ENCODE measurements at places on chromosomes 12 and 14.

- DNase-seq = no peak
Observed at GRCh38 chr14:58887931-58888330, 250.2 kb downstream of the DACT1 start.

GRCh38 chr14:60839057-60839456 lies 104.5 kb downstream of the MNAT1 start:
- no peak for DNase-seq

DNA sequence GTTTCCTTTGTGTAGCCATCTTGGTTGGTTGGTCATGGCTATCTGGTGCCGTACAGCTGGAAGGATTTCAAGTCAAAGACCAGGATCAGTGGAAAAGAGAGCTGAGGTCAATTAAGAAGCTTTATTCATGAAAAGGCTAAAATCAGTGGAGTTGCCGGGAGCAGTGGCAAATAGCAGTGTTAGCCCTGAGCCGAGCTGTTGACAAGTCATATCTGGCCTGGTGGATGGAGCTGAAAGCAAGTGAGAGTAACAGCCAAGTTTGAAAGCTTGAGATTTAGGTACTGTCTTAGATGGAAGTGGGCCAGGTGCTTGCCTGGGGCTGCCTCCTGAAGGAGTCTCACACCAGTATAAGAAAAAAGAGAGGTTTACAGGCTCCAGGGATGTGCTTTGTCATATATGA lies 9.0 kb downstream of the BATF start:
- DNase-seq = no peak

- DNase-seq = no peak
Observed at GRCh38 chr14:99759546-99759925, 33.7 kb upstream of the EML1 start.

DNA sequence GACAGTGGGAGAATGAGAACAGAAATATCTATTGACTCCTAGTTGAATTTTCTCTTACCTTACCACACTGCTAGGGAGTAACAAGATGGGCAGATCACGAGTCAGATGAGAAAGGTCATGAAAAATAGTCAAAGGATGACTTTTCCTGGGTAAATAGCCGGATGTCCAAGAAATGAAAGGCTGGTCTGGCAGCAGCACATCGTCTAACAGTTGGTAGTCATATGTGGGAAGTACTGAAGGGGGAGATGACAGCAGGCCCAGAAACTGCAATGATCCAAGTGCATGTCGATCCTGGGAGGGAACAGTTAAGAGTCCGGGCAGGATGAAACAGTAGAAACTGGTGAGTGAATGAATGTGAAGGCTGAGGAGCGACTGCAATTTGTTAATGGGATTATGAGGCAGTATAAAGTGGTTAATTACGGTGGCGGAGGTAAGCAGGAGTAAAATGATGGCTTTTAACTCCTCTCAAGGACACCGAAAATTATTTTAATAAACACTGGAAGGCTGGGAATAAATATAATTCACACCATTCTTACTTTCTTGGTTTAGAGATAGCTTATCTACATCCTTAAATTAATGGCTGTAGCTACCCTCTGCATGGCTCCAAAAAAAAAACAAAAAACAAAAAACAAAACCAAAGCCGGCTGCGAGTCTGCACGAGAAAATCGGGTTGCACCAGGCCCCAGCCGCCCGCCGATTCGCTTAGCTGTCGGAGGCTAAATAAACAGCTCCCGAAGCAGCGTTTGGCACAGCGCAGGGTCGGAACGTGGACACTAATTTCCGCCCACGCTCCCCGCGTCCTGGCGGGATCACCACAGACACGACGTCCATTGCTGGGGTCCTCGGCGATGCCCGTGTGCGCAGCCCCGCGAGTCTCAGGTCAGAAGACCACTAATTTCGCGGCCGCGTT lies 1.0 kb upstream of the ERC1 start:
- DNase-seq = peak; percentile 78

DNA sequence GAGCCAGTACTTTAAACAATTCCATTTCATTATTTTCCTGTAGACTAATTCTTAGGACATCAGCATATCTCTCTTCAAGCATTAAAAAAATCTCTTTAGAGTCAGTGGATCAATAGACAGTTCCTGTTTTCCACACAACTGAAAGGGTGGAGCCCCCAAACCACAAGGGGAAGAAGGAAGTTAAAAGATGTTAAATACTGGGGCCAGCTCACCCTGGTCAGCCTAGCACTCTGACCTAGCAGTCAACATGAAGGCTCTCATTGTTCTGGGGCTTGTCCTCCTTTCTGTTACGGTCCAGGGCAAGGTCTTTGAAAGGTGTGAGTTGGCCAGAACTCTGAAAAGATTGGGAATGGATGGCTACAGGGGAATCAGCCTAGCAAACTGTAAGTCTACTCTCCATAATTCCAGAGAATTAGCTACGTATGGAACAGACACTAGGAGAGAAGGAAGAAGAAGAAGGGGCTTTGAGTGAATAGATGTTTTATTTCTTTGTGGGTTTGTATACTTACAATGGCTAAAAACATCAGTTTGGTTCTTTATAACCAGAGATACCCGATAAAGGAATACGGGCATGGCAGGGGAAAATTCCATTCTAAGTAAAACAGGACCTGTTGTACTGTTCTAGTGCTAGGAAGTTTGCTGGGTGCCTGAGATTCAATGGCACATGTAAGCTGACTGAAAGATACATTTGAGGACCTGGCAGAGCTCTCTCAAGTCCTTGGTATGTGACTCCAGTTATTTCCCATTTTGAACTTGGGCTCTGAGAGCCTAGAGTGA lies at the start of gene LYZ:
Gene LYZ (plus strand): TSS at position 220 of the 777 bp plus-strand sequence. CDS start 28 bp downstream, at position 248.
- DNase-seq = no peak

GRCh38 chr12:26701604-26702215 lies 131.3 kb downstream of the ITPR2 start:
- no peak for DNase-seq

- DNase-seq = peak; percentile 36
Observed at GRCh38 chr12:116303929-116304328, 26.4 kb upstream of the MED13L start.

GRCh38 chr14:51596488-51597117 lies 55.1 kb upstream of the FRMD6 start:
- DNase-seq = no peak

DNA sequence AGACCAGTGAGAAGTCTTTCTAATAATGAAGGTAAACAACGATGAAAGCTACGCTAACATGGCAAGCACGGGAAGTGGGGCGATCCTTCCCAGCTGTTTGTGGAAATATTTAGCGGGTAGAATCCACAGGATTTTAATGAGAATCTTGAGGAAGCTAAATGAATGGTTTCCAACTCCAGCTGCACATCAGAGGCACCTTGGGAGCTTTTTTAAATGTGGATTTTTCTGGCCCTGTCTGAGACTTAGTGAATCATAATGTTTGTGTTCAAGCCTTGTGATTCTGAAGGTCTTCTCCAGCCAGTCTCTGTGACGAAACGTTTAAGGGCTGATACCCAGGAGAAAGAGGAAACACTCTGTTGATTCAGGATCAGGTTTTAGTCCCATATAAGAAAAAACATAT lies 169.8 kb downstream of the CAPZA3 start:
- peak; percentile 8 for DNase-seq

DNA sequence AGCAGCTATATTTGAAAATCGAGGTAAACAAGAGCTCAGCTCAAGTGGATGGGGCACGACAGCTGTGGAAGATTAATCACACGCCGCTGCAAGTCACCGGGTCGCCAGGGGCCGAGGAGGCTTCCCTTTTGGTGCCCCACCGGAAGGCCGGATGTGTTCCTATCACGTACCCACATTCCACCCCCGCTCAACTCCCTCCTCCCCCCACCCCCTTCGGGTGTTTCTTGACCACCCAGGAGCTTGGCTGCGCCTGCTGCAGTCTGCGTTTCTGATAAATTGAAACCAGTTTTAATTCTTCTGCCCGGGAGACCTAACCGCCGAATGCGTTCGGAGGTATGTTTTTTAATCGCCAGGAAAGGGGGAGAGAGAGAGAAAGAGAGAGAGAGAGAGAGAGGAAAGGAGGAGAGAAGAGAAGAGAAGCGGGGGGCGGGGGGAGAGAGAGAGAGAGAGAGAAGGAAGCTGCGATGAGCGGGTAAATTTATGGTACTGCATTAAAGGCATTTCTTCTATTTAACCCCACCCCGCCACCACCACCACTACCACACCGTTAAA lies 1.8 kb downstream of the SLC8A3 start:
- DNase-seq = no peak

- DNase-seq = peak; percentile 34
Observed at GRCh38 chr14:35883677-35884293, 57.6 kb downstream of the BRMS1L start.

- DNase-seq = no peak
Observed at GRCh38 chr12:40248034-40248433, 23.2 kb downstream of the LRRK2 start.

DNA sequence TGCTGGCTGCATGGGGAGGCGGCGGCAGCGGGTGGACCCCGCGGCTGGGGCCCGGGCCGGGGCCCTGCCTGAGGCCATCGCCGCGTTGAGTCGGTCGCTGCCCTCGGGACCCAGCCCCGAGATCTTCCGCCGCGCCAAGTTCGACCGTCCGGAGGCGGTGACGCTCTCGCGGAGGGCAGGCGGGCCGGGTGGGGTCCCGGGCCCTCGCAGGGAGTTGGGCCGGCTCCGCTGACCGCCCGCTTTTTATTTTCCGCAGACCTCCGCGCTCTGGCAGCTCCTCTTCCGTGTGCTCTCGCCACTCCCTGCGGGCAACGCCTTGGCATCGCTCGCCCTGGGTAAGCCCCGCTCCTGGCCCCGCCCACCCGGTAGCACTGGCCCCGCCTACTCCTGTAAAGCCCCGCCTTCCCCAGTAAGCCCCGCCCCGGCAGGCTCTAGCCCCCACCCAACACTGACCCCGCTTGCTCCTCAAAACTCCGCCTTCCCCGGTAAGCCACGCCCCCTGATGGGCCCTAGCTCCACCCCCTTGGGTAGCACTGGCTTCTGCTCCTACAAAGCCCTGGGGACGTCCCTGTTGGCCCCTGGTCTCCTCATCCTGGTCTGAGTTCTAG lies 424 bp downstream of the TEDC1 start:
- DNase-seq = peak; percentile 86

GRCh38 chr12:46149079-46149464 lies 119.8 kb downstream of the SLC38A1 start:
- DNase-seq = no peak

GRCh38 chr12:91188778-91189177 lies 6.2 kb upstream of the DCN start:
- no peak for DNase-seq

GRCh38 chr12:184811-185575 lies 29.0 kb downstream of the SLC6A12 start:
- no peak for DNase-seq

DNA sequence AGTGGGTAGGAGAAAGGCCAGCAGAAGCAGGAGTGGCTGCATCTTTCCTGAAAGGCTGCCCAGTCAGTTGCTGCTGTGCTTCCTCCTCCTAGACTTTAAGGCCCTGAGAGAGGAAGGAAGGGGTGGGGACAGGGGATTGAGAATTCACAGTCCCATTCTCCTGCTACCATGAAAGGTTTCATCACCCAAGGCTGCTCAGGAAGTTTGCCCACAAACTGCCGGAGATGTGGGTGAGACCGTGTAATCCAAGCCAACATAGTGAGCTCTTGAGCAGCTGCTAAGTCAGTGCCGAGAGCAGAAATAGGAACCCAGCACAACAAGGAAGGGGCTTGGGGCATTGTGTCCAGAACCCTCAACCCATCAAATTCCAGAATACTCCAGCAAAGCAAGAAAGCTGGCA lies at the start of gene CTSG:
Gene CTSG (minus strand): TSS at position 69 of the 400 bp plus-strand sequence. CDS start 27 bp downstream, at position 42.
- DNase-seq = no peak

- peak; percentile 21 for DNase-seq
Observed at GRCh38 chr12:52543985-52544883, 8.7 kb downstream of the KRT71 start.

DNA sequence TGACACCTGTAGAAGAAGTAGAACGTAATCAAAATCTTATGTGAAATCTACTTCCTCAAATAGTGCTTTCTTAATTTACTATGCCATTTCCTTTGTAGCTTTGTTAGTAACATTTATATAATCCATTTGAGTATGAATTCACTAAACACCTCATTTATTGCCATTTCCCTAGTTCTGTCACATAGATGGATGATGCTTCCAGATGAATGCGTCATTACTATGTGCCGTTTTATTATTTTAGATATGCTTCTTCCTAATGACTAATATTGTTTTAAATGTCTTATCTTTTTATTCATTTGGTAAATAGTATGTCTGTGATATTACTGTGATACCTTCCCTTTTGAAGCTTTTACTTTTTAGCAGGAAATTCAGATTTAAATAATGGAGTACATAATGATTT lies 14.4 kb downstream of the FRMD6 start:
- DNase-seq = no peak

DNA sequence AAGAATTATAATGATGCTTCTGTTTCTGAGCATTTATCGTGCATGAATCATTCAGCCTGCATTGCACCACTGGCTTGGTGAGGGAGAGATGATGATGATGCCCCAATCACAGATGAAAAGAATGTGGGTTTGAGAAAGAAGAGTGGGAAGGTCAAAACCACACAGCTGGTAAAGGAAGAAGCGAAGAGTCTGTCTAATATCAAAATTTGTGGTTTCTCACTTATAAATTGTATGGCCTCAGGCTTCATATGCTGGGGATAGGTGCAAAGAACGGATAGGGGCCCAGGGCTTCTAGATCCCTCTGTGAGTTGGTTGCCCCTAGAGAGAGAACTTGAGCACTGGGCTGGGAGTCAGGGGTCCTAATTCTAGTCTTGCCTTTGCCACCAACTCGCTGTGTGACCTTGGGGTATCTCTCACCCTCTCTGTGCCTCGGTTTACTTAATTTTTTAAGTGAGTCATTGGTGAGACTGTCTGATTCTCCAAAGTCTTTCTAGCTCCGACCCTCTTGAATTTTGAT lies 2.2 kb downstream of the OASL start:
- peak; percentile 65 for DNase-seq

GRCh38 chr14:23209651-23210423 lies 26.4 kb upstream of the SLC7A8 start:
- no peak for DNase-seq

- DNase-seq = no peak
Observed at GRCh38 chr14:37746140-37746832, 150.9 kb downstream of the TTC6 start.

DNA sequence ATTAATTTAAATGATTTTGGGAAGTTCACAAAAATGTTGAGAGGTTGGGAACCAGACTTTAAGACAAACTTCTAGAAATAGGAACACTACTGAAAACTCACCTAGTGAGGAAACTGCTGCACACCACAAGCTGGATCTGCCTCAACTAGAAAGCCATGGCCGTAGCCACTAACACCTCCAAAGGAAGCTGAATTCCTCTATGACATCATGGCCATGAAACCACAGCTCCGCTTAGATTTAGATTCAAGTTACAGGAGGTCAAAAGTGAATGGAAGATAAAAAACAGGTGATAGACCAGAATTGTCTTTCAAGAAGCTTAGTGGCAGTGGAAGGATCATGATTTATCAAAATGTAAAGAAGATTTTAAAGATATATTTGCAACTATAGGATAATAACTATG lies 208.8 kb upstream of the ALG10 start:
- no peak for DNase-seq
